Astrocyte of the cerebellum (primary cell): ENCODE measurements at places on chromosomes 16 and 17.

- no peak for DNase-seq
Measured at GRCh38 chr17:10067446-10068143, 130.8 kb downstream of the GAS7 start.

DNA sequence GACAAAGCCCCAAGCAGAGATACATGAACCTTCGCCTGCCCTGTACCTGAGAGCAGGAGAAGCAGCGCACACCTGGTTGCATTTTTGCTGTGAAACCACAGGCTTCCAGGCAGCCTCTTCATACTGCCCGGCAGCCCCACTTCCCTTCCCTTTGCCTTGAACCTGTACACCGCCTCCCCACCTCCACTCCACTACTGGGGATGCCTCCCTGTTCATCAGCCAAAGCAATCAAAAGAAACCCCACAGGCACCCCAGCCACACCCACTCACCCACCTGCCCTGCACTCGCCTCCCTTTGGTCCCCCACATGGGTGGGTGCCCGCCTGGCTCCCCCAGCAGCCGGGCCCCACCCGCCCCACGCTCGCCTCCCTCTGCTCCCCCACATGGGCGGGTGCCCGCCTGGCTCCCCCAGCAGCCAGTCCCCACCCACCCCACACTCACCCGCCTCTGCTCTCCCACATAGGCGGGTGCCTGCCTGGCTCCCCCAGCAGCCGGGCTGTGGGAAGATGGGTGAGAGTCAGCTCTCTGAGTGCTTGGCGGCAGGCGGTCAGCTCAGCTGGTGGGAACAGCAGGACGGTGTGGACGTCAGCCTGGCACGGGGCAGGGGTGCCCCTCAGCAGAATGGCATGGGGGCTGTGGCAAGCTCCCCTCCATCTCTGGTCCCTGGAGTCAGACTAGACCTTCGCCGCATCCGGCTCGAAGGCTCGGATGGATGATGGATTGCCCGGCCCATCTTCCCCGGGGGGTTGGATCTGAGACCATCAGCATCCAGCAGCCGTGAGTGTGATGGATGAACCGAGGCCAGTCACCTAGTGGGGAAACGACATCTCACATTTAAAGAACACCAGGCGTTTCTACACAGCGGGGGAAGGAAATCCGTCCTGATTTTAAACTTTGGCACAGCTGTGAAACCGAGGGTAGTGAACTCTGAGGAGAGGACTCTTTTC lies 135.6 kb downstream of the BANP start:
- no peak for DNase-seq

DNA sequence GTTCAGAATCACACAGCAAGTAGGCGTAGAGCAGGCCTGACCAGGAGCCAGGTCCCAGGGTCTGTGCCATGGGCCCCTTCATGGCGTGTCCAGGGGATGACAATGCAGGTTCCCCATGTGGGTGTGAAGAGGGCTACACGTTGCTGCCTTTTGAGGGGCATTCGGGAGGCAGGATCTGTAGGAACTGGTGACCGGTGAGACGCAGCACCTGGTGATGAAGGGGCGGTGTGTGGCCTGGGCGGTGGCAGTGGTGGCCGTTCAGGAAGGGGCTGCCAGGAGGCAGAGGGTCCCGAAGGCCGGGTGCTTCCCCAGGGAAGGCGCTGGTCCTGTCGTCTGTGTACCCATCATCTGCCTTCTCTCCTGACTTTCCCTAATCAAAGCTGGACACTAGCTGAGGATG lies 34.6 kb downstream of the ZNF750 start:
- no peak for DNase-seq

DNA sequence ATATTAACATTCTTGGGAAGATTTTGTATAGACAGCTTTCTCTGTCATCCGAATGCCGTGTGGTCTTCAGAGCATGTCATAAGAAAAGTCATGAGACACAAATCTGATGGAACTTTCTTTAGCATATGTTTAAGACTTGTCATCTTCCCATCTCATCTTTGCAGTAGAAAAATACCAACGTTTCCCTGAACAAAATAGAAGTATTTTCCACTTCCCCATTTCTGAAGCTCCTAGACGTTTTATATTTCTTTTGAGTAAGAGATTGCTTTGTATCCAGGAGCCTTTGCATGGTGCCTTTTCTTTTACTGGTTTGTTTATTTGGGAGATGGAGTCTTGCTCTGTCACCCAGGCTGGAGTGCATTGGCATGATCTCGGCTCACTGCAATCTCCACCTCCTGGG lies 235.1 kb downstream of the PRKCA start:
- DNase-seq, result no peak

DNA sequence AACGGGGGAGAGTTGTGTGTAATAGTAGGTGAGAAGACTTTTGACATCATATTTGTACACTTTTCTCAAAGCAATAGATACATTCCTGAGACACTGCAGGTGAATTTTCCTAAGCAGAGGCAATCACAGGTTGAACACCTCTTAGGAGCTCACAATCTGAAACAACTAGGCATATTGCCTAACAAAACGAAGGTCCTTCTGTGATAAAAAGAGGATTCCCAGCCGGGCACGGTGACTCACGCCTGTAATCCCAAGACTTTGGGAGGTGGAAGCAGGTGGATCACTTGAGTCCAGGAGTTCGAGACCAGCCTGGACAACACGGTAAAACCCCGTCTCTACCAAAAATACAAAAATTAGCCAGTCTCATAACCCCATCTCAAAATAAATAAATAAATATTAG lies 17.4 kb downstream of the NXN start:
- DNase-seq, result no peak

DNA sequence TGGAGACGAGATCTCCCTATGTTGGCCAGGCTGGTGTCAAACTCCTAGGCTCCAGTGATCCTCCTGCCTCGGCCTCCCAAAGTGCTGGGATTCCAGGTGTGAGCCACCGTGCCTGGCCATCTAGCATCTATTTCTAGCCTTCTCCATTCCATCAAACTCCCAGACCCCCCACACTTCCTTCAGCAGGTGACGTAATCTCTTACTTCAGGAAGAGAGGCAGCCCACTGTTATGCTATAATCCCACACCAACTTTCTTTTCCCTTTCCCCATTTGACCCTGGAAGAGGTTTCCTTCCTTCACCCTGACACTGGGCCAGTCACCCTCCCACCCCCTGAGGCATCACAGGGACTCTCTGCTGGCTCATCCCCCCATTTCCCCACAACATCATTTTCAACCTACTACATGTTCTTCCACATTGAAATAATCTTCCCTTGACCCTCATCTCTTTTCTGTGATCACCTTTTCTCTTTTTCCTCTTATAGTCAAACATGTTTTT lies 7.6 kb downstream of the ITGA2B start:
- DNase-seq, result no peak

- peak; percentile 87 for DNase-seq
Measured at GRCh38 chr17:7587420-7588151, 2.3 kb downstream of the SOX15 start.

DNA sequence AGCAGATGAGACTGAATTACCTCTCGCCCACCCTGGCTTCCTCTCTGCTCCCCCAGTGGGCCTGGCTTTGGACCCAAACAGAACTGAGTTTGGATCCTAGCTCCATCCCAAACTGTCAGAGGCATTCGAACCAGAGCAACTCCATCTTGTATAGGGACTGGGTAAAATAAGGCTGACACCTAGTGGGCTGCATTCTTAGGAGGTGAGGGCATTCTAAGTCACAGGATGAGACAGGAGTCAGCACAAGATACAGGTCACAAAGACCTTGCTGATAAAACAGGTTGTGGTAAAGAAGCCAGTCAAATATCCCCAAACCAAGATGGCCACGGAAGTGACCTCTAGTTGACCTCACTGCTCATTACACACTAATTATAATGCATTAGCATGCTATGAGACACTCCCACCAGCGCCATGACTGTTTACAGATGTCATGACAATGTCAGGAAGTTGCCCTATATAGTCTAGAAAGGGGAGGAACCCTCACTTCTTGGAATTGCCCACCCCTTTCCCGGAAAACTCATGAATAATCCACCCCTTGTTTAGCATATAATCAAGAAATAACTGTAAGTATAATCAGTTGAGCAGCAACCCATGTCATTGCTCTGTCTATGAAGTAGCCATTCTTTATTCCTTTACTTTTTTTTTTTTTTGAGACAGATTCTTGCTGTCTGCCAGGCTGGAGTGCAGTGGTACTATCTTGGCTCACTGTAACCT lies 44.4 kb downstream of the LYRM1 start:
- DNase-seq, result no peak

DNA sequence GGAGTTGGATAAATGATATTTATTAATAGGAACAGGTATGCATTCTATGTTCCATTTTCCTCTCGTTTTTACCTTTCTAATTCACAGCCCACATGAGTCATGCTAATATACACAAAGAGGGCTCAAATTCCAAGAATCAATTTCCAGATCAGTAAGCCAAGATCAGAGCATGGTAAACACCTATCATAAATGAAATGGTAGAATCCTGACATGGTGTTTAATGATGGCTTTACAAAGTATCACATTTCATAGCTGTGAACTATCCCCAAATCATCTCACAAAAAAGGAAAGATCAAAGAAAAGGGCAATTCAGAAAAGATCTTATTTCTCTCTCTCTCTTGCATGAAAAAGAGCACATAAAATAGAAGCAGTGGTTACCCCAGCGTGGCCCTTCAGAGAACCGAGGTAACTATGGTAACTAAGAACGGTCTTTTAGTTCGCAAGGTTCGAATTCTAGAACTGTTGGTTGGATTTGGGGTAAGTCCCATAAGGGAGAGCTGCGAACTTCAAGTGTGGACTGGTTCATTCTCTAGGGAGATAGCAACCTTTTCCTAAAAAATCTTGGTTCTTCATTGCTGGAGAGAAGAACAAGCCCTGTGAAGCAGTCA lies 73.0 kb downstream of the MARCHF10 start:
- DNase-seq, result no peak

DNA sequence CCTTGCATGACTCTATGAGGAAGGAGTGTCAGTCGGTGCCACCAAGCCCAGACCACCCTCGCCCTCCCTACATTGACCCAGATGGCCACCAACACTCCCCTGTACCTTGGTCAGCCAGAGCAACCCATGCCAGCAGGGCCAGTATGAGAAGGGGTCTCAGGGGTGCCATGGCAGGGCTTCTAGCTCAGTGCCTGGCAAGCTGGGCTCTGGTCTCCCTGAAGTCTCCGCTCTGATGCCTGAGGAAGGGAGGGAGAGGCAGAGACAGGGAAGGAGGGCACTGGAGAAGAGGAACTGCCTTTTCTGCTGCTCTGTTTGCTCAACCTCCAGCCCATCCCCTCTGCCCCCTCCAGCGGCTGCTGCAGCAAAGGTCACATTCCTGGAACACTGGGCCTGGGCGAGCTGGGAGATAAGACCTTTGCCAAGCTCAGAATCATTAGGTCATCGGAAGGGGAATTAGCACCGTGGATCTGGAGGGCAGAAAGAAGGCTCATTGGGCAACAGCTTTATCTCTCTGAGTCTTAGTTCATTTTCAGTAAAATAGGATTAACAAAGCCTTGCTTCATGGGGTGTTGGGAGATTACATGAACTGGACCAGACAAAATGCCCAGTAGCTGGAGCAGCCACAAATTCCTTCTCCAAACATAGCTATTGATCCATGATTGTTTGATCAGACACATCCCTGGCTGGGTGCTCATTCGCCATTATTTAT lies at the start of gene VTN:
TSS of gene VTN (minus strand) at position 273 of the 709 bp plus-strand sequence. CDS start at position 169, 104 bp downstream.
- no peak for DNase-seq

- DNase-seq, result no peak
Measured at GRCh38 chr17:49516180-49516579, 21.1 kb downstream of the NGFR start.

DNA sequence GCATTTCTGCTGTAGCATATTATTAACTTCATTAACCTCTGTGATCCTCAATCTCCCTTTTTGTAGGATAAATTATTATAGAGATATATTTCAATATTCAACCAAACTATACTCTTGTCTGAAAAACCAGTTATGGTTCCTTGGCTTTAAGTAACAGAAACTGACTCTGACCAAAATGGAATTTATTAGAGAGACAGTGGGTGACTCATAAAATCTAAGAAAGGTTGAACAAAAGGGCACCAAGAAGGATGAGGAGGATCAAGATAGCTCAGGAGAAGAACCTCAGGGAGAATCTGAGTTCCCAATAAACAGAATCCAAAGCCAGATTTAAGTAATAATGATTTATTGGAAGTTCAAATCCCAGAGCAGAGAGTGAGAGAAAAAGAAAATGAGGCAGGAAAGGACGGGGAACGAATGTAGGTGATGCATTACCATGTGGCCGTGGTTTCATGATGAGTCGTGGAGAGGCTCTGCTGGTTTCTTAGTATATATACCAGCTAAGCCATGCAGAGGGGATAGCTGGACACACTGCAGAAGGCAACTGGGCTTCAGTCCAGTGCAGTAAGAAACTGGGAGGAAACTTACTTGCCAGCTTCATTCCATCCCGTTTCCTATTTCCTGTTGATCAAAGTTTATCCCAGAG lies 151.5 kb upstream of the GOT2 start:
- DNase-seq, result no peak

GRCh38 chr16:81384006-81384405 lies 60.6 kb upstream of the CMIP start:
- DNase-seq, result peak; percentile 76

- DNase-seq, result no peak
Measured at GRCh38 chr17:74274060-74274708, at the start of gene DNAI2. DNAI2 (plus strand) TSS chr17:74274234; CDS start chr17:74281818, 7,584 bp downstream.

DNA sequence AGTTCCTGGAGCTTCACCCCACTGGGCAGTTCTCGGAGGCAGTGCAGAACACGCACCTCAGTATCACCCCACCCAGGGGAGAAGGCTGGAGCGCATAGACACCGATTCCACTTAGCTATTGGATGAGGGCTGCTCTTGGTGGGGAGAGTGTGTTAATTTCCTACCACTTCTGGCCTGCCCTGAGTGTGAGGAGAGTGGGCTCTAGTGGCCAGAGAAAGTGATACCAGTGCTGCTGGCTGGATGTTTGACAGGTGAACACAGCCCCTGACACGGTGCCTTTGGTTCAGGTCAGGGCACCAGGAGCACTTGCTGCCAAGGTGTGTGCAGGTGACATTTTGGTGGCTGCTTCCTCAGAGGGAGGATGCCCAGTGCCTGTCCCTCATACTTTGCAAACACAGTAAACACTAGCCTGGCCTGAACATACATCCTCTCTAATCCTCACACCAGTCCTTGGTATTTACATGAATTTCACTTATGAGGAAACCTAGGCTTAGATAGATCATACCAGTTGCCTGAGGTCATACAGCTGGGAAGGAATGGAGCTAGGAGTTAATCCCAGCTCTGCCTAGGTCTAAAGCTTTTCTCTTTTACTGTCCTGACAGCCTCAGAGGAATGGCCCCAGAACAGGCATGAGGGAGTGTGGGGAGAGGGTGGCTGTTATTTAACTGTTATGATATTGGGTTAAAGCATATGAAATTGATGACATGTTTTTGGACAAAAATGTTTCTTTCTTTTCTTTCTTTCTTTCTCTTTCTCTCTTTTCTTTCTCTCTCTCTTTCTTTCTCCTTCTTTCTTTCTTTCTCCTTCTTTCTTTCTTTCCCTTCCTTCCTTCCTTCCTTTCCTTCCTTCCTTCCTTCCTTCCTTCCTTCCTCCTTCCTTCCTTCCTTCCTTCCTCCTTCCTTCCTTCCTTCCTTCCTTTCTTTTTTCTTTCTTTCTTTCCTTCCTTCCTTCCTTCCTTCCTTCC lies 21.0 kb upstream of the ITGAX start:
- DNase-seq, result no peak

GRCh38 chr16:48099455-48099854 lies 56.3 kb downstream of the ABCC12 start:
- DNase-seq, result no peak

GRCh38 chr17:31585280-31585630 lies 193.8 kb downstream of the RAB11FIP4 start:
- no peak for DNase-seq

GRCh38 chr17:57174591-57174990 lies 81.7 kb upstream of the MSI2 start:
- no peak for DNase-seq

- DNase-seq, result peak; percentile 60
Measured at GRCh38 chr17:35094902-35095301, 24.8 kb downstream of the RAD51D start.
